ENCODE measurements at places on chromosomes 2 and 18. TPM values are rescaled to one million over a fixed set of nuclear protein-coding genes. Genes with fewer than 3 reads are reported as not detected.
A peak's percentile ranks its signal among the peaks of the same experiment; 100 is the strongest.

DNA sequence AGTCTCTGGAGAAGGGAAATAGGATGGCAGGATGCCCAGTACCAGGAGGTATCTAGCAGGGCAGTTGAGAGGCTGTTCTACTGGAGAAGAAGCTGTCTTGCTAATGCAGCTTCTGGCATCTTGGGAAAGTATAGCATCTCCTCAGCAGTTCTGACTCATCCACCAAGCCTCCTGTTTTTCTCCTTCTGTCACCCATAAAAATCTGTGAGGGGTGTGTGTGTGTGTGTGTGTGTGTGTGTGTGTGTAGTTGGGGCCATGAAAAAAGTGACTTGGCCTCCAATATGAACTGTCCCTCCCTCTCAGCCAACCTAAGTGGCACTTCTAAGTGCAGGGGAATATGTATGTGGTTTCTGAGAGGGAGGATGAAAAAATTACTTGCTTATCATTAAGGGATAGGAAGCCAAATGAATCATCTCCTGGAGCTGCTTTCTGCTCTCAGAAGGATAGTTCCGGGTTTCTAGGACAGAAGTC is 83.9 kb downstream of the CBLN2 start:
- DNase-seq: no peak

- DNase-seq: peak; percentile 53
Measured at GRCh38 chr2:1769703-1770422, 25.5 kb upstream of the PXDN start.

DNA sequence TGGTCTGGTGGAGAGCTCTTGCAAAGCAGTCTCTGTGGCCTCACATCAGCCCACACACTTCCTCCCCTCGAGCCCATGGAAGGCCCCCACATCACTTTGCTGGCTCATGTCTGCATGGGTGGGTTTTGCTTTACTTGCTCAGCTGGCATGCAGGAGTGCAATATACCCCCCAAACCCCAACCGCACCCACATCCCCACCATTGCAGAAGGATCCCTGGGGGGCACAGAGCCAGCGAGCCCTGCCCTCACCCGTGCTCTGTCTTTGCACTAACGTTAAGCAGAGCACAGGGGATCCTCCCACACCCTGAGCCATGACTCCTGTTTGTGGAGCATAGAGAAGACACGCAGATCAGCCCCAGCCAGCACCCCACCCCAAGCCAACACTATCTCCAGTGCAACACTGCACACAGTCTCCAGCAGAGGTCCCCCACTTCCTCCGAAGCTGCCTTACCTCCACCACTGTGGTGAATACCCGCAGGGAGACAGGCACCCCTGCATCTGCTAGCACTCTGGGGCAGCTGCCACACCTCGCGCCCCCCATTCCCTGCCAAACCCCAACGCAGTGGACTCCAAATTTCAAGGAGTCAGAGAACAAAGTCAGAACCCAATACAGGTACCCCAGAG is 177.8 kb upstream of the RGPD4 start:
- DNase-seq: no peak

Gene PTMA
- 530 TPM for total RNA-seq

GRCh38 chr18:53796040-53796729 is 428.3 kb downstream of the MBD2 start:
- DNase-seq: no peak

Gene APOB
- under 0.01 TPM for total RNA-seq

- DNase-seq: no peak
Measured at GRCh38 chr2:19542796-19543662, 184.6 kb upstream of the OSR1 start.

- no peak for DNase-seq
Measured at GRCh38 chr2:127138281-127138680, 31.3 kb upstream of the BIN1 start.

Gene RAB27B
- total RNA-seq: 6.5 TPM

Gene CYP26B1
- 0.81 TPM for total RNA-seq
